ENCODE measurements at places on chromosomes 12 and 14. TPM values are rescaled to one million over a fixed set of nuclear protein-coding genes. Genes with fewer than 3 reads are reported as not detected.
A peak's percentile ranks its signal among the peaks of the same experiment; 100 is the strongest.

AKAP6 gene
- 33.5 TPM for total RNA-seq

- no peak for DNase-seq
Observed at GRCh38 chr14:80988192-80988591, 32.8 kb downstream of the TSHR start.

- no peak for DNase-seq
Observed at GRCh38 chr12:98121963-98122362, 393.4 kb upstream of the TMPO start.

DNA sequence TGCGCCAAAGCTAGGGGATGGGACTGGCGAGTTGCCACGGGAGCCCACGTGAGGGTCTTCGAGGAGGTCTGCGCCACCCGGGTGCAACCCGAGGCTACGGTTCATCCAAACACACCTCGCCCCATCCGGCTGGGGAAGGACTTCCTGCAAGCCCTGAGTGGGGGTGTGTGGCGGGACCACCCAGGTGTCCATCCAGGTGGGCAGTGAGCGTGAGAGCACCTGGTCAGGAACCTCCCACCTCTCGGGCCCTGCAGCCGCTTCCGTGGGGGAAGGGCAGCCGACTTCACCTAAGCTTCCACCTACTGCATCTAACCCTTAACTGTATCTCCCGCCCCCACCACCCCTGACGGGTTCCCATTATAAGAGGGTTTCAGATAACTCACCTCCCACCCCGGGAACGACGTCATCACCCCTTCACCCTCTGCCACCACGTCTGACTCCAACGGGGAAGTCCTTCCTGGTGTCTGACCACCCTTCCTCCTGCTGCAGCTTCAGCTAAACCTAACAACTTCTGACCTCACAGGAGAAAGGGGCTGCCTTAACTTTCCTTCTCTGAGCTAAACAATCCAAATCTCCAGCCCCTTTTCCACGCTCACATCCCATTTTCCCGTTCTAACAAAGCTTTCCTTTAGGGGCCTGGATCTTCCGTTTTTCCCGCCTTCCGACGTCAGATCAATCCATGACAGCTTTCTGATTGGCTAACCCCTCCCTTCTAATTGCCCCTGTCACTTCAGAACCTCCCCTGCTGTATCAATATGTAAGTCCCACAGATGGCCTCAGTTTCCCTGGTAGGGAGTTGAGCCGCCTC is 27.4 kb upstream of the SMUG1 start:
- DNase-seq, result peak; percentile 83

Data from posterior vena cava (tissue), 2 donors.